Hippocampal formation (tissue), 2 donors: ENCODE measurements at places on chromosomes 3 and 15.

DNA sequence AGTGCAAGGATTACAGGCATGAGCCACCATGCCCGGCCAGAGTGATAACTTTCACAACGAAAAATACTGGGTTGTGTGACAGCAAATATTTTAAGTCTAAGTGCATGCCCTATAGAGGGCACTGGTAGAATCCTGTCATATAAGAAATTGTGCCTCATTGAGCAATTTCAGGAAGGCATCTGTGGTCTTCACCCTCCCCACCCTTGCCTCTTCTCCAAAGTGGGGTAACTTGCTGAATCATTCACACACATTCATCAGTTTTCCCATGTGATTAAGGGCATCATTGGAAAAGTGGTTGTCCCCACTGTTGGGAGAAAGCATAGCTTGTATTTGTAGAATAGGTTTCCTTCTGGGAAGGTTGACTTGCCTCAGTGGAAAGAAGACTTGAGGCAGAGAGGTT, 9.2 kb downstream of the MITF start:
- no peak for DNase-seq

- DNase-seq, result no peak
These were observed 94.3 kb downstream of the SMAD6 start for GRCh38 chr15:66796343-66796742.

DNA sequence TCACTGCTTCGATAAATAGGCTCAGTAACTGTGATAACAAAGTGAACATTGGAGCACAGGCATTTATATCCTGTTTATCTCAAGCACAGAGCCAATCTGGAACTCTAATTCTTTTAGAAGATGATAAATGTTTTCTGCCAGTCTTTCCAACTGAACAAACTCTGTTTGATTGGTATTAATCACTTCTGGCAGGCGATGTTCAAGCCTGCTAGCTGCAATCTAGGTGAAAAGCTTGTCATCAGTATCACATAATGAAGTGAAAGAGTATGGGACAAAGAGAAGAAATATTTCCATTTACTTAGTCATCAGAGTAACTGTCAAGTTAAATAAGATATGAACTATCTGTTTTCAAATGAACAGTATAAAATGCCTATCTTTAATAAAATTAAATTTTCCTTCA, 577.3 kb downstream of the VGLL3 start:
- DNase-seq, result no peak

DNA sequence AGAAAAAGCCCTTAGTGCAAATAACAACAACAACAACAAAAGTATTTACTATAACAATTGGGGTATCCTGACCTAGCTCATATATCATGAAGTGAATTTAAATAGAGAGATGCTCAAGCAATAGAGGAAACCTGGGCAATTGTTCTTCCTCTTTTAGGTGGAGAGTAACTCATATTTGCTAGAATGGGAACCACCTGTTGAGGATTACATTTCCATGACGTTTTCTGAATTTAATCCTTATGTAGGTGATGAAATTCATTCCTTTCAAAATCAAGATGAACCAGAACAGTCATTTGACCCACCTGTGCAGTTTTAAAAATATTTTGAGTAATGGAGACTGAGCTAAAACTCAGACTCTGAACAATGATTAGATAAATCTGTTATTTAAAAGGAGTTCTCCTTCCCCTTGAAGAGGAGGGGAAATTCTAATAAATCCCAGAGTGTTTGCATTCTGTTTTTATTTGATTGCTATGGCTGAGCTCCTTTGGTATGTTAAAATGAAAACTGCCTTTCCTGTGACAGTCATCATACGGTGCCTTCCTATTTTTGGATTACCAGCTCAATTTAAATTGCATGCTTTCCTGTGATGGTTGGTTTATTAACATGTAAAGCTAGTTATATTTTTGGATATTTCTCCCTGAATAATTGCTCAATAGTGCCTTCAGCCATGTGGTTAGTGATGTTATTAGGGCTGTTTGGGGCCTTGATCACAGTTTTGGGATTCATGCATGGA, 24.3 kb downstream of the VPS8 start:
- no peak for DNase-seq

GRCh38 chr3:121958801-121959200, 63.2 kb downstream of the ILDR1 start:
- no peak for DNase-seq
